Esophagus squamous epithelium (tissue), 5 donors: ENCODE measurements at places on chromosomes 11 and 22.

- no peak for DNase-seq
Measured at GRCh38 chr11:131074573-131074972, 158.3 kb upstream of the SNX19 start.

GRCh38 chr11:67270256-67271204, 4.3 kb downstream of the GRK2 start:
- DNase-seq = no peak

GRCh38 chr11:70281156-70281609, 10.7 kb downstream of the PPFIA1 start:
- no peak for DNase-seq

GRCh38 chr11:19093976-19094375, 23.0 kb upstream of the ZDHHC13 start:
- no peak for DNase-seq

DNA sequence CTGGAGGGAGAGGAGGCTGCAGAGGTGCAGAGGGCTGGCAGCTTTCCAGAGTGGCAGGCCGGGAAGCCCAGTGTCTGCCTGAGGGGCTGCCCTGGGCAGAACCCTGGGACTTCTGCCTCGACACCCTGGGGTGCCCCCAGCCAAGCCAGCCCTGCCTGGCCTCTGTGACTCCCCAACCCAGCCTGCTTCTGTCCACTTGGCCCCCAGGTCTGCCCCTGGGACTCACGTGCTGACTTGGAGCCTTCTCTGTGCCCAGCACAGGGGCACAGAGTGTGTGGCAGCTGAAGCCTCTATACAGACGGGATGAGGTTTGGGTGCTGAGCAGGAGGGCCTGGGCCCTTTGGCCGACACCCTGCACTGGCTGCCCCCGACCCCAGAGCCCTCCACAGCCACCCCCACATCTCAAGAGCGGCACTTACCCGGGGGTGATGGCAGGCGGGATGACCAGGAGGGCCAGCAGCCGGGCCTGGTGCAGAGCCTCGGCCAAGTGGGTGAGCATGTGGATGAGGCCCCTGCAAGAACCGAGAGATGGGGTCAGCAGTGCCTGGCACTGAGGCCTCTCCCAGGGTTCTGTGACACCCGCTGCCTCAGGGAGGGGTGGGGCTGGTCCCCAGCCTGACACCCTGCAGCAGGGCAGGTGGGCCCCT, 17.5 kb downstream of the CHID1 start:
- DNase-seq = no peak

DNA sequence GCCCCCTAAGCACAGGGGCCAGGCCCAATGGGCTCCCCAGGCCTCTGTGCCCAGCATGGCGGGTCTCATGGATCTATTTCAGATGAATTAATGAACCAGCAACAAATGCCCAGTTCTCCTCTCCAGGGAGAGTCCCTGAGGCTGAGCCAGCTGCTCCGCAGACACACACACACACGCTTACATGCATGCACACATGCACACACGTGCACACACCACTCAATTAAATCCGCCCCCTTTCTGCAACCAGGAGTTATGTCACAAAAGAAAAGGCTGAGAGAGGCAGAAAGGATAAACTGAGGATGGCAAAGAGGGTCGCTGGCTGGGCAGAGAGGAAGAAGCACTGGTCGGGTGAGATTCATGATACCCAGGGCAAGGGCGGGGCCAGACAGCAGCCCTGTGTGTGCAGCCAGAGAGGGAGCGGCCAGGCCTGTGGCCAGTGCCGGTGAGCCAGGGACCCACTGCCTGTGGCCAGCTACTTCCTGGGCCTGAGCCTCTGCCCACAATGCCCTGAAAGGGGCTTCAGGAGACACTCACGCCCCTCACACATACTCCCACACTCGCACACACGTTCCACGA, 19.8 kb downstream of the IL2RB start:
- no peak for DNase-seq
